Thoracic aorta (tissue), 2 donors: ENCODE measurements at places on chromosomes 3 and 15. TPM values are rescaled to one million over a fixed set of nuclear protein-coding genes. Genes with fewer than 3 reads are reported as not detected.
A peak's percentile ranks its signal among the peaks of the same experiment; 100 is the strongest.

- no peak for DNase-seq
Observed at GRCh38 chr3:55197021-55197420, 269.2 kb upstream of the LRTM1 start.

DNA sequence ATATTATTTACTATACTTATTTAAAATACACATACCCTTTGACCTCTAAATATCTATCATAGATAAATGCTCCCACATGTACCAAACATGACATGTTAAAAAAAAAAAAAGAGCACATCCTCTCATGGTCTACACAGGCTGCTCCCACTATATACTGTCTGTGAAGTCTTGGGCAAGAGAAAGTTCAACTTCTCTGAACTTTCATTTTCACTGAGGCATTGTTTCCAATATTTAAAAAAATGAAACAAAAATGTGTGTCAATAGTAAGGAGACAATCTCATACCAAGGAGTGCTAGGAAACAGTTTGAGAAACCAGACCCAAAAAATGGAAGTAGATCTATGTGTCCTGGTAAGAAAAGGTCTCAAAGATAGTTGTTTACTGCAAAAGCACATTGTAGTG, 29.3 kb downstream of the SLC4A7 start:
- no peak for DNase-seq

DNA sequence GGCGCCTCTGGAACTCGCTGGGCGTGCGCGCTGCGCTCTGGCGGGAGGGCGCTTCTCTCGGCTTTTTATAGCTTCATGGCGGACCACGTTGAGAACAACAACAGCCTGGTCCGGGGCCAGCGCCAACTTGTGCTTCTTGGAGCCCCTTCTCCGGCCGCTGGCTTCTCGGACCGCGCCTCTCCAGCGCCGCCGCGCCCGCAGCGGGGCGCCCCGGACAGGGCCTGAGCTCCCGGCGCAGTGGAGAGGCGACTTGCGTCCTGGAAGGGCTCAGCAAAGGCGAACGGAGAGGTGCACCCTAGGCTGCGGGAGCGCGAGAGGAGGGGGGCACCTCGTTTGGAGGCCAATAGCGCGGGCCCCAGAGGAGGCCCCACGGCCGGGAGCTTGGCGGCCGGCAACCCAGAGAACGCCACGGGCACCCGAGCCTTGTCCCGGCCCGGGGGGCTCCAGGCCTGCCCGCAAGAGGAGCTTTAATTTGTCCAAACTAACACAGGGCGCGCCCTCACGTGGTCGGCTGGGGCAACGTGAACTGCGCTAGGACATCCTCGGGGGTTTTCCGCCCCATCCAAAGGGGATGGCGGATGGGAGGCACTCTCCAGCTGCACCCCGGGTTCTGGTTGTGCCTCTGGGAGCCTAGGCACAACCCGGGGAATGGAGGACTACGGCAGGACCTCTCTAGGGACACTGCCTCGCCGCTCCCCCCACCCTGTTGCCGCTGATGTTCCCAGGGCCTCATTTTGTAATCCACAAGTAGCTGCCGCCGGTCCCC, 37.8 kb downstream of the HMCES start:
- DNase-seq = peak; percentile 54

DNA sequence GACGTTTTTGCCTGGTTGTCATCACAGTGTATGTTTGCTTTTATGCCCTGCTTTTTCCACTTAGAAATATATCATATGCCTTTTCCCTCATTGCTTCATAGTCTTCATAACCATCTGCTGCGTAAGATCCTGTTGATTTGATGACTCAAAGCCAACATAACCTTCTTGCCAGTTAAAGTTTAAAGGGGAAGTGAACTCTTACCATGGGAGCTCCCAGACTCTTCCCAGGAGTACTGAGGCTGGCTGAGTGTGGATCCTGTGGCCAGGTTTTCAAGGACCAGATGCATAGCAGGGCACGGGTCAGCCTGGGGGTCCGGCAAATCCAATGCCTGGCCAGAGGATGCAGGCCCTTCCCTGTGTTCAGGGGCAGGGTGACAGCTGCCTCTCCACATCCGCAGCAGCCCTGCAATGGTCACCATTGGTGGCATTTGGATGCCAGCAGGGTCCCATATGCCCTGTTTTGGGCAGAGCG, 42.0 kb upstream of the SACM1L start:
- no peak for DNase-seq

DNA sequence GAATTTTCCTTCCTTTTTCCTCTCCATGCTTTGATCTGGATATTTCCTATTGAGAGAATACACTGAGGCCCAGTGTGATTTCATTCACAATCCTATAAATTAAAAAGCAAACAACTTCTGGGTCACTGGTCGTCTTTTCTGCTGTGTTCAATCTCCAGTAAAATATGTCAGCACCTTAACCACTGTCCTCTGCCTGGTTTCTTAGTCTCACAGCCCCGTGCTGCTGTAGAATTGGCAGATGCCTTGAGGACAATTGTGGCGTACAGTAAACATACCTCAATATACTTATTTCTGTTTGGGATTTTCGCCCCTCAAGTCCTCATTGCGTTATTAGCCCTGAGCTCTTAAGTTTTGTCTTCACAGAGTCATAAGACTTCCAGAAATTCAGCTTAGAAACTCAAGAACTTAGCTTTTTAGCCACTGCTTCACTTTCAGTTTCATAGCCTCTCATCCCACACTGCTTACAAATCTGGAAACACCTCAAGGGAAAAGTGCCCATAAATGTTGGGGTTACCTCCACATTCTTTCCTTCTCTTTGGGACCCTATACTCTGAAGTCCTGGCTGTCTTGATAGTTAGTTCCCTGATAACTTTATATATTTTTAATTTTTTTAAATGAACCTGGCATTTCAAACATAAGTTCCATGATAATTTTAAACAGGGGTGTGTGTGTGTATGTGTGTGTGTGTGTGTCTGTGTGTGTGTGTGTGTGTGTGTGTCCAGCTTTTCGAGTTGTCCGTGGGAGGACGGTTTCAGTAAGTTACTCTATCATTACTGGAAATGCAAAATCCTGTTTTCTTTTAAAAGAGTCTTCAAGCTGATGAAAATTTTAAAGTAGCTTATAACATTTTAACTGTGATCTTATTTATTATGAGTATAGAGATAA, 238.4 kb upstream of the CTDSPL start:
- DNase-seq = no peak

DNA sequence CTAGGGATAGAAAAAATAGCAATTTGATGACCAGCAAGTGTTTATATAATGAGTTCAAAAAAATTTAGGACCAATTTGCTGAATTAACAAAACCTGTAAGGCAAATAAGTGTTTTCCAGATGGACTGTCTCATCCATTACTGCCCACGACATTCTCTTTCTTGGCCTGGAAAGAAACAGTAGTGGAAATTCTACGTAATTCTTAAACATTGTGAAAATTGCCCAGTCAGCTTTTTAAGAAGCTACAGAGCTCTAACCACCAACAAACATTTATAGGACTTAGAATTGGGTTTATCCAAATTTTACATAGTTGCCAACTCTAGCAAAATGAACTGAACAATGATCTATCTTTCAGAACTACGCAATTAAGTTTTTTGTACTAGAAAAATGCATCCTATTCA, 227.7 kb upstream of the PEX5L start:
- DNase-seq = no peak

- DNase-seq = no peak
Observed at GRCh38 chr15:101609742-101610610, 42.2 kb downstream of the TM2D3 start.

DNA sequence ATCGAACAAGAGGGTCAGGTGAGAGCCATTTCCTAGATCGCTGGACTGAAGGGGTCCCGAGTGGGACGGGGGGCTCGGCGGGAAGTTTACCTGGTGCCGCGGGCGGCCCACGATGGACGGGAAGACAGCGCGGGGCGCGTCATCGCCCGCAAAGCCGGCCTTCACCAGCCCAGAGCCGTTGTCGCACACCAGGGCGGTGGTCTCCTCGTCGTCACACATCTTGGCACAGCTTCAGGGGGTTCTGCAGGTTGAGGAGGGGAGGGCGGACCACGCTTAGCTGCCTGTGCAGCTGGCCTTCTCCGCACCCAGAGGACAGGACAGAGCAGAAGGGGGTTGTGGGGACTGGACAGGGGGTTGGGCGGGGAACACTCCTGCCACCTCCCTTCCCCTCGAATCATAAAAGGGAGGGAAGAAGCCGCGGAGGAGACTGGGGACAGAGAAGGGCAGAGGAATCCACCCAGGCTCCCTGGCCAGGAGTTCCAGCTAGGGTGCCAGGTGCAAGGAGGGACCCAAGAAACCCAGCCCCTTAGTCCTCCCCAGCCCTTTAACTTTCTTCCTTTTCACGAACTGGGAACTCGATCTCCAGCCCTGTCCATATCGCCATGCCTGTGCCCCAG, 651 bp downstream of the ACTC1 start:
- DNase-seq = no peak

DNA sequence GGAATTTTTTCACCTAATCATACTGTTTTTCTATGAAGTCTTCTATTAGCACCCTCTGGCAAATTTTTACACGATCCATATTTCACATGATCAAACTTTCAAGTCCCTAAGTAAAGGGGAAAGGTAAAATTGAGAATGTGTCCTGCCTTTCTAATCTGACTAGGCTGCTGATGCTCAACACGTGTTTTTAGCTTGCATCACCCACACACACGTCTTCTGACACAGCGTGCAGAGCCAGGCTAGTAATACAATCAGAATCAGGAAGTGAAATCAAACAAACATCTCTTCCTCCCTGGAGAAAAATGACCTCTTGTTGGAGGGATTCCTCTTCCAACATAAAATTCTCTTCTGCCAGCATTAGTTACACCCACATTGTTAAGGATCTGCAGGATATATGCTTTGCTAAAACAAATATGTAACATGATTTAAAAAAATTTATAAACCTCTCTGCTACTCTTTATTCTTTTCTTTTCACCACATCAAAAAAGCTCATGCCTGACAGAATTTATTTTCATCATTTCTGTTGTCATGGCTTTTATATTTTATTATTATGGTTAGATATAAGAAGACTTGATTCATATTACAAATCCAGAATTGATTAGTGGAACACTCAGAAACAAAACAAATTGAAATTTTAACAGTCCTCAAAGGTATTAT, 122.4 kb downstream of the RAP2B start:
- peak; percentile 32 for DNase-seq

- no peak for DNase-seq
Observed at GRCh38 chr3:86743233-86743632, 247.7 kb downstream of the VGLL3 start.

GRCh38 chr3:127654374-127654773, 18.4 kb upstream of the ABTB1 start:
- no peak for DNase-seq

GRCh38 chr15:64070965-64071851, 22.4 kb downstream of the CIAO2A start:
- DNase-seq = peak; percentile 13

GRCh38 chr3:143234526-143234925, 115.0 kb downstream of the CHST2 start:
- no peak for DNase-seq

DNA sequence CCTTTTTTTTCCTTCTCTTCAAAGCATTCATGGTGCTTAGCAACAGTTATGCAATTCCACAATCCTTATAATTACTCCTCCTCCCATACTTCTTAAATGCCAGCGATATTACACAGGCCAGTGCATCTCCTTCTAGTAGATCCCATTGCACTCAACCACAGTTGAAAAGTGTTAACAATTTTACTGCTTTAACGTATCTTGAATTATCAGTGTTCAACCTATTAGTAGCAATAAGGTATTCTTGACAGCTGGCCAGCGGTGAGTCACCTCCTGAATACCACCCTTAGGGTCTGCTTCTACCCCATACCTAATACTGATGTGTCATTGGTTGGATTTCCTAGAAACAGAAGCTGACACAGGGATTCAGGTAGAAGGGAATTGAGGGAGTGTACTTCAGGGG, 24.0 kb upstream of the TEX9 start:
- DNase-seq = no peak

GRCh38 chr3:122548619-122549018, 15.5 kb downstream of the PARP9 start:
- no peak for DNase-seq

DNA sequence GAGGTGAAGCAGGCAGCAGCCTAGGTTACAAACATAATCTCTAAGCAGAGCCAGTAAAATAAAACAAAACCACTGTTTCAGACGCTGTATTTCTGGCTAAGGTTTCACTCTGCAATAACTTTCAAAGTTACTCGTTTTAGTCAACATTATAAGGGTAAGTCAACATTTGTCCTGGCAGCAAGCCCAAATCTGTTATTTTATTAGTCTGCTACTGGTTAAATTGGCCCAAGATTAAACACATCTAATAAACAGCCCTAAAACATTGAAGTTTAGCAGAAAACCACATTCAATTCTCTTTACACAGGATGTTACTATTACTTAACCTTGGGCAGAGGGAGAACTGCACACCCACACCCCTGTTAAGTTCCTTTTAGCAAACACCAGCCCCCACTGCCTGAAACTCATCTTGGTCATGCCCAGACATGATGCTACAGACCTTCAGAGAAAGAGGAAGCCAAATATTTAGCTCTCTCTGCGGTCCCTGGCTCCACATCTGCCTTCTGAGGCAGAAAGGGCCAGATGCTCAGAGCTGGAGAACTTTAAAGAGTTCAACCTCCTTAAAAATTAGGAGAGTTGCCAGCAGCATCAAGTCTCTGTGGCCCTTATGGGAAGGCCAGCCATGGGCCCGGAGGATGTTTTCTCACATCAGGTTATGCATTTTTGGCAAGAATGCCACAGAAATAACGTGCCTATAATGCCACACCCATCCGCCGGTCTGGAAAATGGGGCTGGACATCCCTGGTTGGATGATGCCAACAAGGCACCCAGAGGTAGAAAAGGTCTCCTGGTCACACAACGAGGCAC, 17.9 kb downstream of the ARHGEF3 start:
- no peak for DNase-seq

DNA sequence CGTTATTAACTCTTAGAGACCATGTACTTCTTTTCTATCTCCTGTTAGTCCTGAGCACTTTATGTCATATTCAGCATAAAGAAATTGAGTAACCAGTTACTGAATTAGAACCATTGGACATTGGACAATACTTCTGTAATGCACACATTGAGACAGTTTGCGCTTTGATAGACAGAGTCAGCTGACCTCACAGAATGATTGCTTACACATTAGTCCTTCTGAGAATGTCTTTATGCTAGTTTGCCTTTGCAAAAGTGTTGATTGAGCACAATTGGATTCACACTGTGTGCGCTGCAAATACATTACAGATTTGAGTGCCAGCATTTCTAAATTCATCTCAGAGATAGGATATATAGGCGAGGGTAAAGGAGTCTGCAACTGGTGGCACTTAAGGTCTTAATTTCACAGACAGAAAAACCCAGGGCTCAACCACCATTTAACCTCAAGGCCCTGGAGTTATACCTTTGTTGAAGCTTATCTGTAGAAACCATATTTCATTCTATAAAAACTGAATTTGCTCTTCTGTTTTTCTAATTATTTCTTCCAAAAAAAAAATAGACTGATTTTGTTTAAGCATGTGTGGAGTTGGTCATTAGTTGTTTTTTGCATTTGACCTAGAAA, 3.8 kb downstream of the SERPINI1 start:
- DNase-seq = no peak

GRCh38 chr3:111850537-111850936, 8.5 kb upstream of the PHLDB2 start:
- DNase-seq = no peak

ERICH6 gene
- not detected for total RNA-seq

ROPN1 gene
- total RNA-seq = not detected

IMPDH2 gene
- total RNA-seq = 96.2 TPM

ARNT2 gene
- 5.8 TPM for total RNA-seq

PLSCR5 gene
- not detected for total RNA-seq

CPB1 gene
- total RNA-seq = 3.5 TPM

TMC3 gene
- total RNA-seq = not detected

PARL gene
- total RNA-seq = 36.4 TPM

LRRIQ4 gene
- not detected for total RNA-seq
